Kidney (tissue), 22 donors: ENCODE measurements at places on chromosomes 5 and 9.

DNA sequence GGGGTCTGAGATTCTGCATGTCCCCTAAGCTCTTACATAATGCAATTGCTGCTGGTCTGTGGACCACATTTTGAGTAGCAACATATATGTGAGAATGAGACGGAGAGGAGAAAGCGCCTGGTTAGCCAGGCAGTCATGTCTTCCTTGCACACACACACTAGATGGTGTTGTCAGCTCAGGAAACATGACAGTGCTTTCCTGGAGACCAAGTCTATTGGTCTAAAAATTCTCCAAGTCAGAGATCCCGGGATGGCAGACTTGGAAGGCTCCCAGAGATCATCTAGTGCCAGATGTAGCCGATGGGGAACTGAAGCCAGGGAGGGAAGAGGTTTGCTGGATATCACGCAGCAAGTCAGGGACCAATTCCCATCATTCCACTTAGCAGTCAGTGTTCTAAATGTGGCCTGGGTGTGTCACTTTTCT lies 53.4 kb downstream of the GALNT12 start:
- H3K36me3 ChIP-seq, result no peaks in the 10 kb centered on the region
- peak; percentile 21 for DNase-seq
- no peak overlapping the region for H3K4me3 ChIP-seq
- peaks cover 6% of the 10 kb centered on the region for H3K4me1 ChIP-seq

- H3K27me3 ChIP-seq, result no peaks in the 10 kb centered on the region
- H3K4me3 ChIP-seq, result no peak overlapping the region
- no peak overlapping the region for H3K27ac ChIP-seq
- H3K36me3 ChIP-seq, result no peaks in the 10 kb centered on the region
- no peak for DNase-seq
- H3K4me1 ChIP-seq, result no peaks in the 10 kb centered on the region
Observed at GRCh38 chr9:4904322-4905134, 80.5 kb upstream of the JAK2 start.

DNA sequence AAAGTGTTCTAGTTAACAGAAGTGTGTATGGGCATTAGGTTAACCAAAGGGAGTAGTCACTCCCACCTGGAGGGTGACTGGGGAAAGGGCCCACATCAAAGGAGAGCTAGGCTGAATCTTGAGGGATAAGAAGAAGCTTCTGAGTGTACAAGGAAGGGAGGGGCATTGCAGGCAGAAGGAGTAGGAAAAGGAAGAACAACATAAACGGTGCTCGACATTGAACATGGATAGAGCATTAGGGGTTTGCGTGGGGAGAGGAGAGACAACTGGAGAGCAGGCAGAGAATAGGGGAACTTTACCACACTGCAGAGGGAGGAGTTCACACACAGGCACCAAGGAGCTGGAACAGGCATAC lies 5.3 kb upstream of the GLRX start:
- H3K4me1 ChIP-seq, result peaks cover 20% of the 10 kb centered on the region
- H3K4me3 ChIP-seq, result no peak overlapping the region
- no peaks in the 10 kb centered on the region for H3K27me3 ChIP-seq
- no peaks in the 10 kb centered on the region for H3K36me3 ChIP-seq
- DNase-seq, result no peak

DNA sequence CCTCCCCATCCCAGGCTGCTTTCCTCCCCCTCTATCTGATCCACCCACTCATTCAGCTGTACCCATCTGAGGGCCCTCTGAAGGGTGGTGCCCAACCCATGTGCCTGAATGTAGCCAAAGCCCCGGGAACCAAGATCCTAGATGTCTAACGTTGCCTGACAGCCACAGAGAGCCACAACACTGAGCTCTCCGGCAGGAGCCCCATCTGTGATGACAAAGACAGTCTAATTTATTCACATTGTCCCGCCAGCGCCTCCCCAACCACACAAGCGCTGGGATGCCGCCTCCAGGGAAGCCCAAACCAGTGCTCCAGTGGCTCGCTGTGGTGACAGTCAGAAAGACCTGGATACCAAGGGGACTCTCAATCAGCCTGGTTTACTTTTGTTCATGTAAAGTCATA lies 8.4 kb downstream of the IGFBPL1 start:
- no peak overlapping the region for H3K4me3 ChIP-seq
- H3K27ac ChIP-seq, result no peak overlapping the region
- H3K27me3 ChIP-seq, result no peaks in the 10 kb centered on the region
- DNase-seq, result no peak
- H3K4me1 ChIP-seq, result no peaks in the 10 kb centered on the region

DNA sequence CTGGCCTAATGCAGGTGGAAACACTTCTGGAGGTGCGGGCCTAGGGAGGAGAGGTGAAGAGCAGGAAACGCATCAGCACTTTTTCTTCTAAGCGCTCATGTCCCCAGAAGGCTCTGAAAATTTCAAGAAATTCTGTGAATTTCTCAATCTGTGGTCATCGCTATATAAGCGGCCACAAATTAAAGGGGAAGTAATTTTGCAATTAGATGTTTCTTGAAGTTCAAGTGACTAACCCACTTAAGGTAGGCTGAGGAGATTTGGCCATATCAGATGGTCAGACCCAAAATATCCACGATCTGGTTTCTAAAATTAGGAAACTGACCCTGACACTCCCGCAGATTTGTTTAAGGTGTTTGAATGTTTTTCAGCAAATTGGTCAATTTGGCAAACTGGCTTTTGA lies 16.6 kb upstream of the HMGCR start:
- no peak overlapping the region for H3K27ac ChIP-seq
- no peaks in the 10 kb centered on the region for H3K36me3 ChIP-seq
- DNase-seq, result no peak
- no peak overlapping the region for H3K4me3 ChIP-seq
- H3K4me1 ChIP-seq, result peaks cover 3% of the 10 kb centered on the region
